ENCODE measurements at places on chromosomes 7 and 10. TPM values are rescaled to one million over a fixed set of nuclear protein-coding genes. Genes with fewer than 3 reads are reported as not detected.

DNA sequence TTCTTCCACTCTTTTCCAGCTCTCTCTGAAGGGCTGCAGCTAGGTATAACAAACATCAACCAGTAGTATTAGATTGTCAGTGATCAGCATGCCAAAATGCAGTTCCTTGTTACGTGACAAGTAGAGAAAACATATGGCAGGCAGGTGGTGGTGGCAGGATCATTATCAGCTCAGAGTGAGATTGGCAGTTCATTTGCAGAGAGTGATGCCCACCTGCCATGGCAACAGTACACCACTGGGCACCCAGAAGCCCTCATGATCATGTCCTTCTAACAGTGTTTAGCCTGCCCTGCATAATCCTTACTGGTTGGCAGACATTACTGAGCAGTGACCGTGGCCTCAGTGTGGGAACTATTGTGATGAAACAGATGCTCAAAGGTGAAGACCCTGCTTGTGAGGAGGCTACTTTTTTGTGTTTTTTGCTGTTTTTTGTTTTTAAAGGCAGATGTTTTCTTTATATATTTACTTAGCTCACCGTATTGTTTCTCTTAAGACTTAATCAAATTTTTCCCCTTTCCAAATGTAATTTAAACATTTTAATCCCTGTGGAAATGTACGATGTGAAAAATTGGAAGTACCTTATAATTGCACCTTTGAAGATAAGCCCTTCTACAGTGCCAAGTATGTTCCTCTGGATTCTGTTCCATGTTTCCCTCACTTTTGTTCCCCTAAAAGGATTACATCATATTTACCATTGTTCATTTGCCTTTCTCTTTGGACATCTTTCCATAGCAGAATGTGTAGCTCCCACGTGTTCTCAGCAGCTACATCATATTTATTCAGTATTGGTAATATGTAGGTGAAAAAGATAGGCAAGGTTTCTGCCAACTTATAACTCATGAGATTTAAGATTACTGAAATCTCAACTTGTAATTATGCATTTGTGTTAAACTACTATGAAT is 179.6 kb downstream of the SND1 start:
- no peak for DNase-seq

The SRGN gene
- 19.5 TPM for polyA plus RNA-seq

The HABP2 gene
- 0.65 TPM for polyA plus RNA-seq

The PLEKHS1 gene
- polyA plus RNA-seq: 0.21 TPM

- DNase-seq: no peak
These were observed 7.8 kb upstream of the FAM20C start for GRCh38 chr7:184294-185264.

GRCh38 chr10:97542169-97543024 is 30.2 kb upstream of the ANKRD2 start:
- DNase-seq: no peak

DNA sequence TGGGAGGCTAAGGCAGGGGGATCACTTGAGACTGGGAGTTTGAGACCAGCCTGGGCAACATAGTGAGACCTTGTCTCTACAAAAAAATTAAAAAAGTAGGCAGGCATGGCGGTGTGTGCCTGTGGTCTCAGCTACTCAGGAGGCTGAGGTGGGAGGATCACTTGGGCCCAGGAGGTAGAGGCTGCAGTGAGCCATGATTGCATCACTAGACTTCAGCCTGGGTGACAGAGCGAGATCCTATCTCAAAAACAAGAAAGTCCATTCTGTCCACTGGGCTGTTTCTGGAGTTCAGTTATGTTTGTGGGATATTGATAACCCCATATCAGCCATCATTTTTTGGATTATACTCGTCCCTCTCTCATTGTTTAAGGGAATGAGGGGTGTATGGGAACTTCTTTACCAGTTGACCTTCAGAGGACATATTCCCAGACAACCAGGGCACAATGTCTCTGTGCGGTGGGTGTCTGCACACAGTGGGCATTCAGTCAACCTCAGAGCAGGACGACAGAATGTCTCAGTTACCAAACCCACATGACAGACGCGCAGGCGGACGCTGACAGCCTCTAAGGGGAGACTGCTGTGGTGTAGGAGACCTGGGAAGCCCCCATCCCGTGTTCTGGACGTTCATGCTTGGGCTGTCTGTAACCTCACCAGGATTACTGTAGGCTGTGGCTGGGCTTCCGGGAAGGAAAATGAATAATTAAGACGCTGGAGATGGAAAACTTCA is 69.4 kb downstream of the CARD11 start:
- DNase-seq: no peak

GRCh38 chr10:130958003-130958402 is 353.5 kb downstream of the TCERG1L start:
- DNase-seq: no peak

The SUPV3L1 gene
- 48.7 TPM for polyA plus RNA-seq

- DNase-seq: no peak
These were observed 1.2 kb upstream of the PFKFB3 start for GRCh38 chr10:6201516-6201975.

DNA sequence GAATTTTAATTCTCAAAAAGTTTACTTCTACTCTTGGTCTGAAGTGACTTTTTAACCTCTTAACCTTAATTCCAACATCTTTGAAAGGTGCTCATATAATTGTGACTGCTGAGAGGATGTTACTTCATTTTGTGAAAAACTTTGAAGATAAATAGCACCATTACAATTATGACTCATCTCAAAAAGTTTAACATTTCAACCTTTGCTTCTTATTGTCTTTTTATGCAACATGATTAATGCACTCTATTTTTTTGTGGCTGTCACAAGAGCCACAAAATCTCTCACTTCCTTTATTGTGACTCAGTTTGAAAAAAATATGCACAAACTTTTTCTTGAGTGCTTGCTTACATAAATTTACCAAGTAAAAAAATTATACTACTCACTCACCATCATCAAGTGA is 383.1 kb downstream of the LRRTM3 start:
- DNase-seq: no peak

The TET1 gene
- 9.3 TPM for polyA plus RNA-seq

The VDAC2 gene
- 270 TPM for polyA plus RNA-seq

- no peak for DNase-seq
These were observed 2.6 kb downstream of the CLDN4 start for GRCh38 chr7:73833251-73833919.

GRCh38 chr7:21984042-21984441 is 38.3 kb upstream of the CDCA7L start:
- no peak for DNase-seq

The LHFPL3 gene
- polyA plus RNA-seq: 7.1 TPM

- no peak for DNase-seq
These were observed 127.7 kb downstream of the ADARB2 start for GRCh38 chr10:1609648-1609970.

DNA sequence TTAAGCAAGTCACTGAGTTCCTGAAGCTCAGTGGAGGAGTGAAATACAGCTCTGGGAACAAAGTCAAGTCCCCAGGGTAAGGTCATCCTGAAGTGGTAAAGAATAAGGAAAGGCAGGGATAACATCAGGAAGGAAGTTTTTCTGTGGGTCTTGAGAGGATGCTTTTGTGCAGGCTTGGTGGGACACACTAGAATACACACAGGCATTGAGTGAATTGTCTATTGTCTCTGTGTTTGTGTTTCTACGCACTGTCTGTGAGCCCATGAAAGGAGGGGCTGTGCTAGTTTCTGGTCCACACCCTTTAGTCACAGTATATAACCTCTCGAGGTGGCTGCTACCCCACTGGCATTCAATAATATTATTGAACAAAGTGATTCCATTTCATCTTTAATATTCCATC is 95.8 kb upstream of the ABCB5 start:
- DNase-seq: no peak

The CALML5 gene
- polyA plus RNA-seq: not detected

The FAM171A1 gene
- 95.1 TPM for polyA plus RNA-seq

The INA gene
- polyA plus RNA-seq: 0.64 TPM

DNA sequence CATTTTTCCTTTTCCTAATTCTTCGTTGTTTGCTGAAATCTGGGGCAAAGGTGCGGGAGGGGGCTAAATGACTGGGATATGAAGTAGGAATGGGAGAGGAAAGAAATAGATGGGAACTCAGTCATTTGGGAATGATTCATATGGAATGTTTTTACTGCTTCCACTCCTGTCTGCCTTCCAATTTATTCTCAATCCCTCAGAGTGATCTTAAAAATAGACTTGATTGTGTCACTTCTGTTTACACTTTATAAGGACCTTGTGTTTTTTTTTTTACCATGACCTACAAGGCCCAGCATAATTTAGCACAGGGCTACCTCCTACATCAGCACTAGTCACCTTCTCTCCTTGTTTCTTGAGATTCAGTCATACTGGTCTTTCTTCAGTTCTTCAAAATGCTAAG is 97.9 kb downstream of the PTEN start:
- DNase-seq: no peak

DNA sequence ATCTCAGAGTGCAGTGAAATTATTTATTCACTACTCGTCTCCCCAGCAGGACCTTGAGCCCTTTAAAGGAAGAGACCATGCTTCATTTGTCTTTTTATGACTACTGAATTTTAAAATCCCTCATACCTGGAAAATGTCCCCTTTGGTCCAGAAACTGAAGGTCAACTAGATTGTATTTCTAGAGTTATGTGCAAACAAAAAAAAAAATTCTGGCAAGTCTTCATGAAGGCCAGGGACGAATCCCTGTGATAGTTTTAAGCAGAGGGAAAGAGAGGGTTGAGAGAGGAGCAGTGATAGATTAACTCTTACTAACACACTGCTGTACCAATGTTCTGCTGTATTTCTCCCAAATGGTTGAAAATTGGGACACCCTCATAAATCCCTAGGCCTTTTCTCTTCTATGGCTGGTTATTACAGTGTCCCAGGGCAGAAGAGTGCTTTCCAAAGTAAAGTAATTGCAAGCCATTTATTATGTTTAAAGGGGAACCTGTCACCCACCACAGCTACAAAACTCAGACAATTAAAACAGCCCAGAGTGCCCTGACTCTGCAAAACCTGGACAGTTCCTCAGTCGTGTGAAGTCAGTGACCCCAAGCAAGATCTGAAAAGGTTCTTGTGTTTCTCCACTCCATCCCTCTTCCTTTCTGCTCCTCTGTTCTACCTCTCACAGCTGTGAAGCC is 182.8 kb upstream of the AOAH start:
- DNase-seq: no peak

GRCh38 chr7:91551377-91552175 is 287.3 kb downstream of the FZD1 start:
- DNase-seq: no peak

The SPDYE9 gene
- 0.35 TPM for polyA plus RNA-seq

DNA sequence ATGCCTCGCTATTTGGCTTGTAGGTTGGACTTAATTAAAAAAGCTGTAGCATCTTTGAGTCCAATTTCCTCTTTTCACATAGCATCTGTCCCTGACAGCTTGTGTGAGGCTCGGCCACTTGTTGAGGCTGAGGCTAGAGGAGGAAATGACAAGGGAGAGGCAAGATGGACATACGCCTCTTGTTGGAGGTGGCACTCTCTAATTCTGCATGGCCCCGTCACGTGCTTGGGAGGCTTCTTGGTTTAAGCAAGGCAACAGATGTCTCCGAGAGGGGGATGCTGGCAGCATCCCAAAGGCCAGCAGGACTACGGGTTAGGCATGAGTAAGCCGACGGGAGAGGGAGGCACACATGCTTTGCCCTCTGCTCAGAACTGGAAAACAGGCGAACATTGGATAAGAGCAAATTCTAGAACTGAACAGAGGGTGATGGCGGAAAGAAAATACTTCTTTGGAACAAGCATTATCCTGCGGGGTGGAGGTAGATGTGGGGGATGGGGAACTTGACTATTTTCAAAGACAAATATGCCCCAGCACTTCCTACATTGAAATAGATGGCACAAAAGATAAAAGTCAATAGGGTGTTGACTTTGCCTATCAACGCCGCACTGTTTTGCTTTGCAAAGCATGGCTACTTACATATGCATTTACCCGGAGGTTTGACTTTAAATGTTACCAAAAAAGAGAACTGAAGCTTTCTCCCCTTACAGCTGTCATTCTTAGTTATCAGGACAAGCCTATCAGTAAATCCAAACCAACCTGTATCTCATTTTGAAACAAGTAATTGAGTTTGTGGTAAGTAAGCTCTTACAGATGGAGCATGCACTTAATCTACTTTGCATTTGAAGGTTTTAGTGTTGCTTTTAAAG is 94.8 kb downstream of the CHN2 start:
- no peak for DNase-seq

- DNase-seq: no peak
These were observed 3.6 kb upstream of the ALOX5 start for GRCh38 chr10:45370202-45370955.

The SH2D4B gene
- 0.04 TPM for polyA plus RNA-seq

DNA sequence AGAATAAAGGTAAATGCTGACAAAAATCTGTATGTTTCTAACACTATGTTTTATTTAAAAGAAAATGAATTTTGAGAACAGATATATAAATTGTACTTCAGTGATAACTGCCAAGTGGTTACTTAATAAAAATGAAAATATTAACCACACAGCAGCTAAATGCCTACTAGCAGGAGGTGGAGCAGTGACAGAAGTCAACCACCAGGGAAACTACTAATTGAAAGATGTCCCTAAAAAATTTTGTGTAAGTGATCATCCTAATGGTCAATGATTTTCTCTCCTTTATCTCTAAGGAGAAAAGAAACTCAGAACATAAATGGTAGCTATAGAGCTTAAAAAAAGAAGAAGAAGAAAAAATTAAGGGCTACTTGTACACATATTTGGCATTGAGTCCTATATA is 22.9 kb downstream of the WNT16 start:
- no peak for DNase-seq

GRCh38 chr10:19412531-19412930 is 363.9 kb downstream of the MALRD1 start:
- DNase-seq: peak; percentile 2

DNA sequence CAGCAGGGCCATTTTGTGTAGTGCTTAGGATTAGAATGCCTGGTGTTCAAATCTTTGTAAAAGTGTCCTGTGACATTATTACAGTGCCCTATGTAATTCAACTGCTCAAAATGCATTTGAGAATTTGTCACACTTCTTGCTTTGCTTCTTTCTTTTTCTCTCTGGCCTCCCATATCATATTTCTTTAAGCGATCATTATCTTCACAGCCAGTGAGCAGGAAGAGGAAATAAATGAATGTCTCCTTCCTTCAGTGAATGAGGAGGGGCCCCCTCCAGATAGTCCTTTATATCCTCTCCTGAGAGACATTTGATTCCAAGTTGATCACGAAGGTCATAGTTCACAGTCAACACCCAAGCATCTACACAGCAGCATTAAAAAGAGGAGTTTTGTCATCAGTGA is 425.1 kb upstream of the NPVF start:
- DNase-seq: no peak

The OR2A42 gene
- 0.97 TPM for polyA plus RNA-seq

The AVPI1 gene
- polyA plus RNA-seq: 4.7 TPM

The ZCWPW1 gene
- 6.5 TPM for polyA plus RNA-seq

The SPDYE16 gene
- polyA plus RNA-seq: 1.8 TPM

Measured in right renal cortex interstitium (tissue), 3 donors.